Right lobe of liver (tissue), 6 donors: ENCODE measurements at places on chromosomes 6 and 20. TPM values are rescaled to one million over a fixed set of nuclear protein-coding genes. Genes with fewer than 3 reads are reported as not detected.

Gene OCSTAMP
- not detected for total RNA-seq

Gene REV3L
- 21.4 TPM for total RNA-seq

Gene VSX1
- total RNA-seq = 0.25 TPM

Gene VPS52
- 27.4 TPM for total RNA-seq

Gene GPX5
- total RNA-seq = not detected

Gene ANKRD60
- total RNA-seq = not detected

Gene RPP40
- 2.8 TPM for total RNA-seq

DNA sequence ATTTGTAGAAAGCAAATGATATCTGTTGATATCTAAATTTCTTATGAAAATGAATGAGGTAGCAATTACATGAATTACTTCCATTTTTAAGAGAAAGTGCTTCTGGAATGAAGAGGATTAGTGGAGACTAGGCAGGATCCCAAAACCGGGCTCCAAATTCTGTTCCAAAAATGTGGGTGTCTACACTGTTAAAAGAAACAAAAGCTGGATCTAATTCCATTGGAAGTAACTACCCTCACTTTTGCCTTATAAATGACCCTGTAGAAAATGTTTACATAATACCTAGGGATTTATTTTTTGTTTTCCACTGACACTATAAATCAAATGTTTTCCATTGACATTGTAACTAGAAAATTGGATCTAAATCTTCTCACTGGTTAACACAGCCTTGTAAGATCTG lies 454.9 kb upstream of the JARID2 start:
- no peaks in the 10 kb centered on the region for H3K4me1 ChIP-seq
- no peak overlapping the region for H3K27ac ChIP-seq
- H3K27me3 ChIP-seq = no peaks in the 10 kb centered on the region
- no peak for DNase-seq

- H3K4me3 ChIP-seq = no peak overlapping the region
- H3K27ac ChIP-seq = peak overlapping the region; percentile 86
- no peaks in the 10 kb centered on the region for H3K27me3 ChIP-seq
- H3K4me1 ChIP-seq = no peaks in the 10 kb centered on the region
- no peak for DNase-seq
Observed at GRCh38 chr6:167351656-167352345, 26.9 kb downstream of the TTLL2 start.

GRCh38 chr6:139965393-139965792 lies 590.9 kb upstream of the CITED2 start:
- H3K4me1 ChIP-seq = peaks cover 8% of the 10 kb centered on the region
- no peaks in the 10 kb centered on the region for H3K36me3 ChIP-seq
- H3K27ac ChIP-seq = no peak overlapping the region
- DNase-seq = no peak
- H3K4me3 ChIP-seq = no peak overlapping the region

- H3K36me3 ChIP-seq = no peaks in the 10 kb centered on the region
- H3K27ac ChIP-seq = no peak overlapping the region
- H3K27me3 ChIP-seq = no peaks in the 10 kb centered on the region
Observed at GRCh38 chr6:116047173-116047933, 13.3 kb downstream of the FRK start.

- DNase-seq = no peak
- H3K4me3 ChIP-seq = no peak overlapping the region
- no peaks in the 10 kb centered on the region for H3K4me1 ChIP-seq
- no peak overlapping the region for H3K27ac ChIP-seq
- H3K36me3 ChIP-seq = no peaks in the 10 kb centered on the region
Observed at GRCh38 chr6:44915111-44915510, 413.0 kb upstream of the RUNX2 start.
